ENCODE measurements at places on chromosomes 12 and 14.

DNA sequence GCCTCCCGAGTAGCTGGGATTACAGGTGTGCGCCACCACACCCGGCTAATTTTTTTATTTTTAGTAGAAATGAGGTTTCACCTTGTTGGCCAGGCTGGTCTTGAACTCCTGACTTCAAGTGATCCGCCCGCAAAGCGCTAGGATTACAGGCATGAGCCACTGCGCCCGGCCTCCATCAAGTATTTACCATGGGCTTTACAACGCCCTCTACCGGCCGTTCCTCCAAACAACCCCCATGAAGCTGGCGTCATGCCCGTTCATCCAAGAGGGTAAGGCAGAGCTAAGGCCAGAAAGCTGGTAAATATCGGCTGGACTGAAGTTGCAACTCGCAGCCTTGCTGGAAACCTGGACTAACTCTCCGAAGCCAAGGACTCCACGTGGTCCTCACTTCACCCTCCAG lies 41.6 kb downstream of the RNF34 start:
- DNase-seq = no peak

DNA sequence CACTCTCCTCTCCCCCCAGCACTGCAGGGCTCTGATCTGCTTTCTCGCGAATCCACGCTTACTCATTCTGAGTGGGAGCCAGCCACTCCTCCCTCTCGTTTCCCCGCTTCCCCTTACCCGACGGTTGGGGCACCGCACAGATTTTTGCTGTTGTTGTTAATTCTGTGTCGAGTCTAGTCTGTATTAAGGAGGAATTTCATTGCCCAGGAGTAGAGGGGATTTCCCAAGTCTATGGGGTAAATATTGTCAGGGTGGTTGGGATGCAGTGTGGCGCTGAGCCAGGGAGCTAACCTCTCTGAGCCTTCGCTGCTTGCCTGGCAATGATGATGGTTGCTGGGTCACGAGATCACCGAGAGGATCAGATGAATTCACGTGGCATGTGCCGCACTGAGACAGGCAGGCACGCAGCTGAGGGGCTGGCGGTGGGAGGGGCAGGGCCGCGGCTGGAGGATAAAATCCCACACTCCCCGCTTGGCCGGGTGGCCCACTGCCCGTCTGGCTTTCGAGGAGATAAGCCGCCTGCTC lies 18.5 kb downstream of the NCOR2 start:
- DNase-seq = no peak

GRCh38 chr12:44780221-44780790 lies 95.8 kb downstream of the NELL2 start:
- no peak for DNase-seq

DNA sequence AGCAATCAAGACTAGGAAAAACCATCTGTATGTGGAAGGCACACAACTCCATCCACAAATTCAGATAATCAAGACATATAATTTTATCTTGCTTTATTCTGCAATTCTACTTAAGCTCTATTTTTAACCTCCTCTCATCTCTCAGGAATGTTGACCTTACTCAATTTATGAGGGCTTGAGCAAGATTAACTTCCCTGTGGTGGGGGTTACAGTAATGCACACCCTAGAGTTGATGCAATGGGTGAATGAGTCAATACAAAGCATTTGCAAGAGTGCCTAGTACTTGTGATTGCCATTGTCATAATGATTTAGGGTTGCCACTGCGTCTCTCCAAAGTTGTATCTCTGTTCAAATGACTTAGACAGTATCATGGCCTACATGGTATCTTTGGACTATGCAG lies 1598.4 kb upstream of the TMEM132C start:
- DNase-seq = no peak

DNA sequence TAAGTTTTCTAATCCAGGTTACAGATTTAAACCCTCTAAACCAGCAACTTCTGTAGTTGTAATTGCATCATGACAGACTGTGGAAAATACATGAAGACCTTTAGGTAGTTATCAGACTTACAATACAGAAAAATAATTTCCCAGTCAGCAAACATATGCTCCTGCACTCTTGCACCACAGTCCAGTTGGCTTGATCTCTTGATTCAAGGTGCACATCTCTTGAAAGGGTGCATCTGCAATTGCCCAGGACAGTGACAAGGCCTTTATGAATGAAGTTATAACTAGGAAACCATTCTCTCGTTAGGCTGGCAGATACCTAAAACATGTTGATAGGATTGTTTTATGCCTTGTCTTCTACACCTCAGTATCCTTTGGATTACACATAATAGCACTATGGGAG lies 7.6 kb downstream of the PIWIL1 start:
- DNase-seq = no peak

DNA sequence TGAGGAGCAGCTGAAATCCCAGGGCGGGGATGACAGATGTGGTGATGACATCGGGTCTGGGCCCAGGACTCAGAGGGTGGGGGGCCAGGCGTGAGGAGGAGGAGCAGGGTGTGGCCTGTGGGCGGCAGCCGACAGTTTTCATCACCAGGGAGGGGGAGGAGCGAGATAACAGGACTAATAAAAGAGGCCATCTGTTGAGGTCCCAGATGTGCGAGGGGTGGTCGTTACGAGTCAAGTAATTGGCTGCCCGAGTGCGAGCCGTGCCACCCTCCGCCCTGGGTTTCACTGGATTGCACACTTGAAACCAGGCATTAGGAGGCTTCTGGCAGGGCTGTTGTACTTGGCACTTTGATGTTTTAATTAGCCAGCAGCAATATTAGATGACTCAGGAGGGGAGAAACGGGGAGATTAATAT lies 67.2 kb downstream of the NOS1 start:
- DNase-seq = no peak

DNA sequence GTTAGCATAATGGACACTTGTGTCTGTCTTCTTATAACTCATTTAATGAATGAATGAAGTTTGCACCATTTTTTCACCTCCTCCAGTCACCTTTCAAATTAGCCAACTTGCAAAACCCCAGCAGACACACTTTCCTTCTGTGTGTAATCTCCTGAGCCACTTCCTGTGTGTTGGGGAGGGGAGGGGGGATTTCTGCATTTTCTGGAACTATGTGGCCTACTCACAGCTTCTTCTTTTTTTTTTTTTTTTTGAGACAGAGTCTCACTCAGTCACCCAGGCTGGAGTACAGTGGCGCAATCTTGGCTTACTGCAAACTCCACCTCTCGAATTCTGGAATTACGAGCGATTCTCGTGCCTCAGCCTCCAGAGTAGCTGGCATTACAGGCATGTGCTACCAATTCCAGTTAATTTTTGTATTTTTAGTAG lies 4.1 kb upstream of the SERPINA1 start:
- no peak for DNase-seq

- peak; percentile 84 for DNase-seq
Measured at GRCh38 chr12:123601602-123602489, at the start of gene DDX55. Gene DDX55, plus strand, starts transcription at chr12:123602099. Its CDS starts 50 bp downstream, at chr12:123602149.

GRCh38 chr14:28756269-28756883 lies 10.2 kb upstream of the FOXG1 start:
- no peak for DNase-seq

GRCh38 chr12:124902916-124903315 lies 11.5 kb downstream of the UBC start:
- DNase-seq = no peak

DNA sequence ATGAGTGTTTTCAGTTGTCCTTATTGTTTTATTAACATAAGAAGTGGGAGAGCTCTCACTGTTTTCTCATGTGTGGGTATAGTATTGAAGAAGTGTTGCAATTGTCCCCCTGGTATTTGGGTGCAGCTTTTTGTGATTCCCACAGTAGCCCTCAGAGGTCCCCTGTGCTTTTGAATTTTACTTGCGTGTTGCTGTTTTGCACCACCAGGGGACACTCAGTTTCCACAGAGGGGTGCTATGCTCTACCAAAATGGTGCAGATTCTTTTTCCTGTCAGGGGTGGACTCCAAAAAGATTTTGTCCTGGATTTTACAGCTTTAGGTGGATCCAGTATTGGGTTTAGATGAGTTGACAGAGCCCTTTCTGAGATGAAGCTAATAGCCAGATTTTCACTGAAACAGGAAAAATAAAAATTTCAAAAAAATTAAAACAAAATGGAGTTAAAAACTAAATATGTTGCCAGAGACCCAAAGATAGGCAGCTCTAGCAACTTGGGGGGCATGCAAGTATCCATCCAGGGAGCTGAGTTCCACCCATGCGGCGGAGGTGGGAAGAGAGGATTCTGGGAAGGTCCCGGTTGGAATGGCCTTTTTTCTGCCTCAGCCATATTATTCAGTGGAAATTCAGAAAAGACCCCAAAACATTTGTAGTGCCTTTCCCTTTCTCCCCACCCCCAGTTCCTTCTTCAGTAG lies 50.2 kb downstream of the TTLL5 start:
- DNase-seq = no peak

DNA sequence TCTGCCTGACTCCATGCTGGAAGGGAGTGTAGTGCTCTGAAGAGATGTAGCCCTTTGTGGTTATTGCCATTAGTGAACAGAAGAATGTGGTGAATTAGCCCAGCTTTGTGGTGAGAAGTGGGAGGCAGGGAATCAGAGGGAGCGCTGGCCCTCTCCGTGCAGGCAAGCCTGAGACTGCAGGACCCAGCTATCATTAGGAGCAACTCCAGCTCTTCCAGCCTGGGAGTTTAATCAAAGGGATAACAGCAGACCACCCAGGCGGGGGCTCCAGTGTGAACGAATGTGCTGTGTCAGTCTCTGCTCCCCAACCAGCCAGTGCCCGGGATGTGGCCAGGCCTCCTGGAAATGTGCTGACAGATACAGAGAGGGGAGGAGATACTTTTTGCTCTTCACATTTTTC lies 142.7 kb downstream of the TTLL5 start:
- DNase-seq = no peak

GRCh38 chr12:109139791-109140190 lies 23.4 kb downstream of the ACACB start:
- no peak for DNase-seq

DNA sequence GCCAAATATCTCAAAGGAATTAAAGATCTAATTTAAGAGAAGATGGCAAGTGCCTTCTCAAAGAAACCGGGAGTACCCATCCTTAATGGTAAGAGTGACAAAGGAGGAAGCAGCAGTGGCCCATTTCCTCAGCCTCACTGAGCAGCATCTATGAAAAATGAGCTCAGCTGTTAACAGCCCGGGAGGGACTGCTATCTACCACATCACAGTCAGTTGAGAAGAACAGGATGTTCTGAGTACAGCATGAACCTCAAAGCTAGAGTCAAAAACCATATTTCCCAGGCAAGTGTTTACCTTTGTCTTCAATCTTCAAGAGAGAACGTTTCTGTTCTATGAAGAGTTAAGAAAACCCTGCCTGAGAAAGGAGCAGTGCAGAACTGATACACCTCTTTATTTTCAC lies 115.0 kb downstream of the BTG1 start:
- peak; percentile 48 for DNase-seq
